T-helper 2 cell treated with Interferon-gamma antibody and Interleukin-4, amounts not matched to agents 5 μg/mL and 100 μg/mL, for 36 hours (primary cell): ENCODE measurements at places on chromosomes 12 and 14.

GRCh38 chr12:6031001-6031400 lies 85.9 kb upstream of the ANO2 start:
- DNase-seq: no peak

DNA sequence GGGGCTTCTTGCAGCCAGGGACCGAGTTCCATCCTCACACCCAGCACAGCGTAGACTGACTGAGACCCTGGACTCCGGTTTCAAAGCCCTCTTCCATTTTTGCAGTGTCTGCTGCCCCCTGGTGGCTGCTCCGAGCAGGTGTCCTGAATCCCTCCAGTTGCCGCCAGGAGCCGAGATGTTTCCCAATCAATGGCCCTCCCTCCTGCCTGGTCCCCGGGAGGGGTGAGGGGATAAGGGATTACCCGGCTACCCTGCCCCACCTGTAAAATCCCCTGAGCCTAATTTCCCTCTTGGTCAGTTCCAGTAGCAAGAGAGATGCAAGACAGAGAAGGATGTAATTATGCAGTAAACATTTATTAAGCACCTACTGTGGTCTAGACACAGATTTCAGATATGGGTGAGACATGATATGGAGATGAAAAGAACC lies 55.0 kb downstream of the PHETA1 start:
- peak; percentile 38 for DNase-seq

- no peak for DNase-seq
Observed at GRCh38 chr12:26760657-26761293, 72.2 kb downstream of the ITPR2 start.

GRCh38 chr12:24845615-24846014 lies 103.3 kb downstream of the BCAT1 start:
- DNase-seq: no peak

DNA sequence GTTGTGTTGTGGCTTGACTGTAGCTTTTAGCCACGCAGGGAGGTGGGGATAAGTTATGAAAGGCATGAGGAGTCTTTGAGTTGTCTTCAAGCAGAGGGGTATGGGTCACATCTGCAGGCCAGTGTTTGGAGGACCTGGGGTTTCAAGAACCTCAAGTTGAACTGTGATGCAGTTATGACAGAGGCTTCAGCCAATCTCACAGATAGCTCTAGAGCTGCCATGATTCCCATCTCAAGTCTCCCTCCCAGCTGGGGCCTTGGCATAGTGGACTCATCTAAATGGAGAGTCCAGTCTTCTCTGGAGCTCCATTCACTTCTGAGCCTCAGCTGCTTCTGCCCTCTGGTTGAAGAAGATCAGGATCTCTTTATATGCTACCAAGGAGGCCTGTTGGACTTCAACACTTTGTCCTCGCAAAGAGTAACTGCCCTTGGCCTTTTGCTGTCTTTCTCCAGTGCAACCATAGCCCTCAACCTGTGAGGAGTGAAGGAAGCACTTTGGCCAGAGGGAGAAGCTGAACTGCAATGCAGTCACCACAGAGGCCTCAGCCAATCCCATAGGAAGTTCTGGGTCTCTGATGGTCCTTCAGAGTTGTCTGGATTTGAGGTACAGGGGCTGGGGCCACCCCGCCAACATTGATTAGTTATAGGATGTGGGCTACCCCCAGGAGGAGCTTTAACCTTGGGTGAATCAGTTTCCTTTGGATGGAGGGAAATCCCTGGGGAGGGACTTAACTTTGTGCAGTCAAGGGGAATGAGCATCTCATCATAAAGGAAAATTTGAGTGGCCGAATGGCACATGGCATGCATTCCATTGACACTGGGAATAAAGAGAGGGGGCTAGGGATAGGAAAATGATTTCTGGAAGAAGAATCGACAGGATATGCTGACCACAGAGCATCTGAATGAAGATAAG lies 230.5 kb downstream of the PCNX1 start:
- no peak for DNase-seq

DNA sequence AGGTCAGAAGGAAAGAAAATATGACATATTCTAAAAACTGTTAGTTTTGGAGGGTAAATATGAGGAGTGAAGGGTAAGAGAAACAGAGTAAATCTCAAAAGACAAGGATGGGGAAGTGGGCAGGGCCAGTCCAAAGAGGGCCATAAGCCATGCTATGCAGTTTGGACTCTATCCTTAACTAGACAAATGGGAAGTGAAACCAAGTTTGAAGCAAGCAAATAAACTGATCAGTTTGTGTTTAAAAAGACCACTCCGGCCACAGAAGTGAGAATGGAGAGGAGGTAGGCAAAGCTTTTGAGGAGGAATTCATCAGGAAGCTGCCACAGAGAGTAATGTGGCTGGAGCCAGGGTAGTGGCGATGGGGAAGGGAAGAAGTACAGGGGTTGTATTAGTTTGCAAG lies 37.5 kb upstream of the DAAM1 start:
- no peak for DNase-seq

DNA sequence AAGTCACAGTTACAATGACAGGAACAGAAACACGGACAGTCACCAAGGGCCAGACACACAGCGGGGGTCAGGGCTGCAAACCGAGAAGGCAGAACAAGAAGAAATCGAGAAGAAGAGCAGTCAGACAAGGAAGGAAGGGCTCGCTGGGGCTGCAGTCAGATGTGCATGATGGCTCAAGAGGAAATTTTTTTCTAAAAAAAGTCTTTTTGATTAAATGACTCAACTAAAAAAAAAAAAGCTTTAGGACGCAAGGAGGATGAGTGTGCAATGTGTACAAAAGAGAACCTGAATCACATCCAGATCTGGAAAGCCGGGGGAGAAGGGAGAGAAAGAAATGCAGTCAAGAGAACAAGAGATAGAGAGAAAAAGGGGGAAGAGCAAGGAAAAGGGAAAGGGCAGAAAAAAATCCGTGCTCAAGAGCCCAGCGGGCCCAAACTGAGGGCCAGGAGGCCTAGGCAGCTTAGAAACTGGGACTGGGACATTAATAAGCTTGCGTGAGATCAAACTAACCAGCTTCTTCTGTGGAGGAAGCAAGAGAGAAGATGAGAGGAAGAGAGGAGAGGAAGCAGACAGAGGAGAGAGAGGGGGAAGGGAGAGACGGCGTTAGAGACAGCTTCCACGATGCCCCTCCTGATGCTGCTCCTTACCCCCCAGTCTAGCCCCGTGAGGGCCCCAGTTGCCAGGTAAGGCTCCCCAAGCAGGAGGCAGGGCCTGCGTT lies 6.7 kb downstream of the IFFO1 start:
- no peak for DNase-seq

DNA sequence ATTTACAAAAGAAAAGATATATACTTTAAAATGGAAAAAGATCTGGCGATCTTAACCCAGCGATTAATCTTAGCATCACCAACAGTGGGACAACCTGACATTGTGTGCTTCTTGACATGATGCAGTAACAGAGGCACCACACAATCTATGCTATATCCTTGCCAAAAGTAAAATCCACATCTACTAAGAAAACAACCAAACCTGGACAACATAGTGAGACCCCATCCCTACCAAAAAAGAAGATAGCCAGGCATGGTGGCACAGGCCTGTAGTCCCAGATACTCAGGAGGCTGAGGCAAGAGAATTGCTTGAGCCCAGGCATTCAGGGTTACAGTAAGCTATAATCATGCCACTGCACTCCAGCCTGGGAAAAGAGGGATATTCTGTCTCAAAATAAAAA lies 50.5 kb downstream of the SINHCAF start:
- no peak for DNase-seq

GRCh38 chr12:19430988-19431387 lies 8.3 kb upstream of the AEBP2 start:
- no peak for DNase-seq

GRCh38 chr14:64467101-64467500 lies 1.8 kb downstream of the AKAP5 start:
- DNase-seq: no peak

DNA sequence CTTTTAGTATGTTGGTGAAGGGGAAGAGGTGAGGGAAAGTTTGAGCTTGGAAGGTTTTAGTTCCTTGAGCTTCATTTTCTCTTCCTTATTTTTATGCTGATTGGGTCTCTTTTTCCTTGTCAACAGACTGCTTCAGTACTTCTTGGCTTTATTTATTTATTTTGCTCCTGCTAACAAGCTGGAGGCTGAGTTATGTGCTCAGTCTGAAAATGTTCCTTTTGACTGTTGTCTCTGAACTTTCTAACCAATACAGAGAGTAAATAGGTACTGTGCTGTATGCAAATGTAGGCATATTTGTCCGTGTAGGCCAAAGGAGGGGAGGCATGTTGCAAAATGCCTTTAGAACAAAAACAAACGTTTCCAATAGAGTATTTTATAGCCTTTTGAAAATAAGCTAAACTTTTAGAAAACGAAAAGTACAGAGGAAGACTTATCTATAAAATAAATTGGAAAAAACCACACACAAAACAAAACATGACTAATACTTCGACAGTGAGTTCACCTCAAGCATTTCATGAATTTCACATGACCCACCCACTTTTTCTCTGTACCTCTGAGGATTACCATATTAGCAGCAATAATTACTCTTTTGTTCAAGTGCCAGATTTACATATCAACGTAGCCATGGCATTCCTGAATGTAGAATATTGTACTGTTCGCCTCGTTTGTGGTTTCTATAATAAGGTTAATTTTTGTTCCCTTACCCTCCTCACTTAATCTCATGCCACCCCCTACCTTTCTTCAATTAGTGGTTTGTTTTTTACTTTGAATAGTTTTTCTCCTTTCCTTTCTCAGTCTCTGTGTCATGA lies 4.7 kb upstream of the CREBL2 start:
- DNase-seq: no peak

DNA sequence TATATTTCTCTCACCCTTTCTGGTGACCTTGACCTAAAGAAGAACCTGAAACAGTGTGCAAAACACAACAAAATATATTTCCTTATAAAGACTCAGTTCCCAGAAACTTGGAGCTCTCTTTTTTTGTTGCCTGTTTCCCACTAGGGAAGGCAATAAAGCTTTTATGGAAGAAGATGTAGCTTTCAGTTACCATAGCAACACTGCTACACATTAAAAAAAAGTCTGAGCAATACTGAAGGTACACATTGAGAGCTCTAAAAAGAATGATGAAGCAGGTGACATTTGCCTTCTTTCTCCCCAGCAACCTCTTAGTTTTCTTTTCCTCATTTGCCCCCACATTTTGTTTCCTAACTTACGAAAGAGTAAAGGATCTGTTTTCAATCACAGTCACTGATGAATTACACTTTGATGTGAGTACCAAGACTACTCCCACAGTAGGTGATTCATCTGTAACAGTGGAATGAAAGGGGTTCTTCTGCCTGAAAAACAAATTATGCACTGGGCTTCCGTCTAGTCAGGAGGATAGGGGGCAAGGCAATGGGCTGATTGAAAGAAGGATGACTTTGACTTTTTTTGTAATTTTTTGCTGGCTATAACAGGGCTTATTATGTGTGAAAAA lies 1.1 kb upstream of the CATSPERB start:
- DNase-seq: no peak

DNA sequence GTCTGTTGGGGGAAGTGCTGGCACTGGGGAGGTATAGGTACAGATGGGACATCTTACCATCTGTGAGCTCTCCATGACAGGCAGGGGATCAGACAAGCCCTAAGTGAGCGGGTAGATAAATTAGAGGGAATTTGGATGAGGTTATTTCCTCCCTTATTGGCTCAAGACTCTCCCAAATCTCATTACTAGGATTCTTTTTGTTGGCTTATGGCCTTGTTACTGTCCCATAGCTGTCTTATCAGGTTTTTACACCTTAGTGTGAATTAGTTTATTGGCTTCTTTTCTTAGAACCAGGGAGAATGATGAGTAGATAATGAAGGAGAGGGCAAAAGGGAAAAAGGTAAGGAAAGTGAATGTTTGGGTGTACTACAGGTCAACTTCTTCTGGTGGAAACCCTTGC lies 191.1 kb upstream of the PRICKLE1 start:
- no peak for DNase-seq

- DNase-seq: no peak
Observed at GRCh38 chr12:104689635-104690034, 232.9 kb downstream of the CHST11 start.

DNA sequence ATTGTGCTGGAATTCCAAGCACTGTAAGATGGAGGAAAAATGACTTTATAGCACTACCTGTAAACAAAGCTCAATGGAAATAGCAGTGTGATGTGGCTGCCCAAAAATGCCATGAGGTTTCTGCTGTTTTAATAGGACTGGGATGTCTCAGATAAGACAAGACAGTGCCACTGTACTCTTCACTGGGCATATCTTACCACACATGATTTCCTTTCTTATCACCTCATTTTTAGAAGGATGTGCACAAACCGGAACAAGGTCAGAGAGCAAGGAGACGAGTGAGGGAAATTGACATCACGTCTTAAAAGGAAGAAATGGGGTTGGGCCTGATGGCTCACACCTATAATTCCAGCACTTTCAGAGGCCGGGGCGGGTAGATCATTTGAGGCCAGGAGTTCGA lies 38.4 kb upstream of the FGD4 start:
- DNase-seq: no peak

- no peak for DNase-seq
Observed at GRCh38 chr12:131908092-131909080, 14.0 kb downstream of the ULK1 start.

DNA sequence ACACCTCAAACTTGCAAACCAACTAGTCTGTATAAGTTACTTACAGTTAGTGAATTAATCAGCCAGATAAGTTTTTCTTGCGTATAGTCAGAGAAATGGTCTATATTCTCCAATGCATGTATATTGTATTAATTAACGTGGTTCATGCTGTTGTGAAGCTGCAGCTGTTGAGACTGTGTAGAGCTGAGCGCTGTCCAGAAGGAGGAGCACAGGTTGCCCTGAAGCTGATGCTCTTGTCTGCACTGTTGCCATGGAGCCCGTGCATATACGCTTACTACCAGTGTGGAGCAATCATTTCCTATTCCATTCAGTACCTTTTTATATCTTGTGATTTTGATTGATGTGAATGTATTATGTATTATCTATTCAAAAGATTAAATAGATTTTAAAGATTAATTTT lies 74.3 kb upstream of the ARID2 start:
- peak; percentile 8 for DNase-seq

DNA sequence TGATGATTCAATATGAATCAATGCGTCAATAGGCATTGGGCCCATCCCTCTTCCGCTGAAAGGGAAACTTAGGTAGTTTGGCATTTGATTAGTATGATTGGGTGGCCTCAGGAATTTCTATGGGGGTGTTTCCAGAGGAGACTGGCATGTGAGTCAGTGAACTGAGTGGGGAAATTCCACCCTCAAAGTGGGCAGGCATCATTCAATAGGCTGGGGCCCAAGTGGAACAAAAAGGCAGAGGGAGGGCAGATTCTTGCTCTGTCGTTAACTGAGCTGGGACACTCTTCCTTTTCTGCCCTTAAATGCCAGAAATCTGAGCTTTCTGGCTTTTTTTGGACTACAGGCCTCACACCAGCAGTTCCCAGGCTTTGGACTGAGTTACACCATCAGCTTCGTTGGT lies 373.5 kb downstream of the RPS29 start:
- DNase-seq: no peak

- no peak for DNase-seq
Observed at GRCh38 chr12:67456431-67456901, 187.3 kb downstream of the CAND1 start.

- DNase-seq: no peak
Observed at GRCh38 chr14:59451849-59452248, 13.3 kb downstream of the GPR135 start.

DNA sequence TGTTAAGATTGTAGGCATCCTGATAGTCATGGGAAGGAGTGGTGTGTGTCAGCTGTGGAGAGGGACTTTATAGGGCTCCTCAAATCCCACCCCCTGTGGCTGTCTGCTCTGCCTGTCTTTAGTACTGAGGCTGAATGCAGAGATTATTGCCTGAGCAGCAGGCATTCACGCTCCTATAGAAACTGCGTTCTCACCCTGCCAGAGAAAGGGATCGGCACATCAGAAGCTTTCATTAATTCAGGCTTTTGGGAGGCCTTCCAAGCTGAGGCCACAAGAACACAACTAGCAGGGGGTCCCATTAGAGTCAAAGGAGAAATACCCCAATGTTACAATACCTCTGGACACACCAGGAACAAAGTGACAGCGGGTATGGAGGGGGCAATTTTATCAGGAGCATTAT lies 12.6 kb downstream of the KCNK10 start:
- no peak for DNase-seq
